SJSA1 (cell line): ENCODE measurements at places on chromosomes 3 and 15. TPM values are rescaled to one million over a fixed set of nuclear protein-coding genes. Genes with fewer than 3 reads are reported as not detected.

DNA sequence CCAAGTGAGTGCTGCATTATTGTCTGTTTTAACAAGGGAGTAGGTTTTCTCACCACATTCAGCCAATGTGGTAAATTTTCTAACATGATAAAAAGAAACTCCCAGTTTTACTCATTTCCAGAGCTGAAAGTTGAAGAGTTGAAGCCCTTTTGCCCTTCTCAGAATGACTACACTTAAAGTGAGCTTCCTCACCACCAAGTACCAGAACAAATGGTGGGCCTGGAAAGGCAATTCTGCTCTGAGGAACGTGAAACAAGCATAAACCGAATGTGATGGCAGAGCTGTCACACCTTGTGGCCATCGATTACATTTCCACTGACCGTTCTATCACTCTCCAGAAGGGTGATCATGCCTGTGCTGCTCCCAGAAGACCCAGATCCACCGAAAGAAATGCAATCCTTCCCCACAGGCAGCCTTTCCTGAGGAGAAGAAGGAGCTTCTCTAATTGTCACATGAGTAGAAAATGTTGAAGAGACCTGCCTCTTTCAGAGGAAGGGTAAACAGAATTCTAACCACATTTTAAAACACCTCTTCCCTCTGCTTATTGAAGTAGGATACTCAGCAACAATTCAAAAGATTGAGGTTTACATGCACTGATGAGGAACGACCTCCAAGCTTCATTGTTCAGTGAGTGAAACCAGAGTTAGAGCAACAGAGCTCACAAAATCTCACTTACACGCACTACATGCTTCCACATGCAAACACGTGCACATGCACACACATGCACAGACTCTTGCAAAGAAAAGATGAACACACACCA lies 21.4 kb upstream of the CCR9 start:
- no peak for DNase-seq

- no peak for DNase-seq
These were observed 203.6 kb downstream of the ROBO1 start for GRCh38 chr3:79564192-79564591.

DNA sequence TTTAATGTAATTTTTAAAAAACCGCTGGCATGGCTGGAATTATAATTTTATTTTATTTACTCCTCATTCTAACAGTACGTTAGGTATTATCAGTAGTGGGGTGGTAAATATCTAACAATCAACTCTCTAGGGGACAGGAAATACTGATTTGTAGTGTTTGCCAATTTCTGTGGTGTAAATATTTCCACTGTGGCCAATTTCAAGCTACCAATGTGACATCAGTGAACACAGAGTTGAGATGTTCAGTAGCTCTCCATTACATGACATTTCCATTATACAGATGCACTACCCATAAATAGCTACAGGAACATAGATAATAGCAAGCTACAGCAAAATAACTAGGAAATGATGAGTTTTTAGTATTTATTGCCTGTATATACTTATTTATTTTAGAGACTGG lies 10.0 kb upstream of the ARL8B start:
- DNase-seq = no peak

The TNIK gene
- total RNA-seq = 0.16 and 0.47 TPM in 2 replicates

The CCDC39 gene
- not detected in 2 replicates for total RNA-seq

The CELF6 gene
- 0.08 TPM in 1 of 2 replicates, not detected in the other for total RNA-seq

The CFAP91 gene
- total RNA-seq = 0.18 and 0.34 TPM in 2 replicates

The MYEF2 gene
- 4.4 and 7.1 TPM in 2 replicates for total RNA-seq

The COL8A1 gene
- total RNA-seq = 42.2 and 54.8 TPM in 2 replicates
